AG10803 (cell line): ENCODE measurements at places on chromosomes 16 and 17.

- no peak for DNase-seq
These were observed 43.2 kb downstream of the ABCC12 start for GRCh38 chr16:48112600-48112999.

DNA sequence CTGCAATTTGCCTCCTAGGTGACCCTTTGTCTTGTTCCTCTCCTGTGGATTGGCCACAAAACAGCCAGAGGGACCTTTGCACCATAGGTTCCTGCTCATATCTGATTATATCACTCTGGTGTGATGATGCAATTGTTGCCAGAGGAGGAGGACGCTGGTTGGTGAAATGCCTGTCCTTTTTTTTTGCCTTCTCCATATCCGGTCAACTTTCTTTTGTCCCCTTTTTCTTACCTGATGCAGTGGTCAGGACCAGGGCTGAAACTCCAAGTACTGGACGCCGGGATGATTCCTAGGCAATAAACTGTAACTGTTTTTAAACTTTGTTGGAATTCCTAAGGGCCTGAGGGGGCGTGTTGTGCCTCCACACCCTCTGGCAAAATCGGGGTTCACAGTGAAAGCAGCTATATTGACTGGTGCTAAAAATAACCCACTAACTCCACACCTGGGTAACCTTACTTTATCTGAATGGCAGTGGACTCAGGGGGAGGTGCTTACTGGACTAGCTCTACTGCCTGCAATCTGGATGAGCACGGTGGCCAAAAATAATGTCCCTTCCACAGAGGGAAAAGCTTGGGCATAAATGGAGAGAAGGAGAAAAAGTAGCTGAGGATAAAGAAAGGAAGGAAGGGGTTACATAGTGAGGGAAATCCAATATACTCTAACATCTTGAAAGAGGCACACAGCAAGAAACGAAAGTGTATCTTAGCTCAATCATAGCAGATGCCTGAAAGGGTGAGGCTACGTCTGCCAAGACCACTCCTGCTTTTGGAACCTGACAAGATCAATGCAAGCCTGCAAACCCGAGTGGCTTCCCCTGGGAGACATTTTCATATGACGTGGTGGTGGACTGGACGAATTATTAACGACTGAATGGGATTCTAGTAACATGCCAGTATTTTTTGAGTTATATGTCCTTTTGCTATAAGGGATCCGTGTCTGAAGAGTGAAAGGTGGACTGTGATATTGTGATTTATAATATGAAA is 28.4 kb upstream of the ZNF423 start:
- no peak for DNase-seq

DNA sequence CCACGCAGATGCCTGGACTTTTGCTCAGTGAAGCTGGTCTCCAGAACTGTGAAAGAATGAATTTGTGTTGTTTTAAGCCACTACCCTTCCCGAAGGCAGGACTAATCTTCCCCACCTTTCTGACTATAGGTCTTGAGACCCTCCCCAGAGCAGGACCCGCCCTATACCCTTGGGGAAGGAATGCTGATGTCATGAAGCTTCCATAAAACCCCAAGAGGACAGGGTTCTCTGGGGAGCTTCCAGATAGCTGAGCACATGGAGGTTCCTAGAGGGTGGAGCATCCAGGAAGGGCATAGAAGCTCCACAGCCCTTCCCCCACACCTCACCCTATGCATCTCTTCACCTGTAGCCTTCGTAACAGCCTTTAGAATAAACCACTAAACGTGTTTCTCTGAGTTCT is 287.8 kb downstream of the SOX9 start:
- no peak for DNase-seq

GRCh38 chr17:68310152-68310551 is 18.9 kb downstream of the ARSG start:
- no peak for DNase-seq
